ENCODE measurements at places on chromosomes 6 and 20.
A peak's percentile ranks its signal among the peaks of the same experiment; 100 is the strongest.

GRCh38 chr20:63558804-63559484 is 5.0 kb downstream of the FNDC11 start:
- no peak for DNase-seq

GRCh38 chr6:127950566-127951145 is 49.8 kb upstream of the THEMIS start:
- no peak for DNase-seq

- DNase-seq, result no peak
Observed at GRCh38 chr6:168643401-168643800, 202.4 kb downstream of the SMOC2 start.

DNA sequence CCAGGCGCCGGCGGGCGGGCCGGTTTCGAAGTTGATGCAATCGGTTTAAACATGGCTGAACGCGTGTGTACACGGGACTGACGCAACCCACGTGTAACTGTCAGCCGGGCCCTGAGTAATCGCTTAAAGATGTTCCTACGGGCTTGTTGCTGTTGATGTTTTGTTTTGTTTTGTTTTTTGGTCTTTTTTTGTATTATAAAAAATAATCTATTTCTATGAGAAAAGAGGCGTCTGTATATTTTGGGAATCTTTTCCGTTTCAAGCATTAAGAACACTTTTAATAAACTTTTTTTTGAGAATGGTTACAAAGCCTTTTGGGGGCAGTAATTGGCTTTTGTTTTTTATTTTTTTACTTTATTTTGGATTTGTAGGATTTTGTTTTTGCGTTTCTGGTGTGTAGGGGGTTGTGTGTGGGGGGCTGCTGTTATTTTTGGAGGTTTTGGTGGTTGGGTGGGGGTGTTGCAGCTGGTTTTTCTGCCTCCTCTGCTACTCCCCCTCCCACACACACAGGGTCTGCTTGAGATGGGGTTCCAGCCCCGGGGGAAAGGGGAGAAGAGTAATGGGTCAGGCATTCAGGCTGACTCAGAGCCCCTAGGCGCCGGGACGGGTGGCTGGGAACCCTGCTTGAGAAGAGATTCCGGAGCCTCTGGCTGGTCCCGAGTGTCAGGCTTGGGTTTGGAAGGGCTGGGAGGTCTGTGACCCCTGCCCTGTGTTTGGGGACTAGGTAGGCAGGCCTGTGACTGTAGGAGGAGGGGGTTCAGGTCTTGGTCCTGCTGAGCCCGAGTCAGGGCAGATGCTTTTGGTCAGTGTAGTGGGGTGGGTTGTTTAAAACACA is 2.0 kb downstream of the CEBPB start:
- peak; percentile 81 for DNase-seq

DNA sequence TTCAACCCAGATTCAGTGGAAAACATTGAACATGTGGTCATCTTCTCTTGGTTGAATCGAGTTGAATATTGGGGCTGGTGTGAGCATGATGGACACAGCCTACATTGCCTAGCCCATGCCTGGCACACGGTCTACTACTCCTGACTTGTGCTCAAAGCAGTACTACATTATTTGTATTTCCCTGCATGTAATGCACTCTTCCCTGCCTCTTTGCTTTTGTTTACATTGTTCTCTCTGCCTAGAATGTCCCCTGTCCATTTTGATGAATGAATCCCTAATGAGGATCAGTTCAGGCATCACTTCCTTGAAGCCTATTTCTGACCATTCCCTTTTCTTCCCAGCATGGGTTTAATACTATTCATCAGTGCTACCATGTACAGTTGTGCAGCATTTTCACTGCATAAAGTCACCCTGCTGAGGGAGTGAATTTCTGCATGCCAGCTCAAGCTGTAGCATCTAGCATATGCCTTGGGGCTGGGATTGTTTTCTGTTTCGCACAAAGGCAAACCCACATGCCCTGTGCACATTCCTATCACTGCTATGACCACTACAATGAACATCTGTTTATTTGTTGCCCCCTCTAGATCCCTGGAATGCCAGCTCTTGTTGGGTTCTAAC is 75.3 kb upstream of the CCN6 start:
- no peak for DNase-seq

DNA sequence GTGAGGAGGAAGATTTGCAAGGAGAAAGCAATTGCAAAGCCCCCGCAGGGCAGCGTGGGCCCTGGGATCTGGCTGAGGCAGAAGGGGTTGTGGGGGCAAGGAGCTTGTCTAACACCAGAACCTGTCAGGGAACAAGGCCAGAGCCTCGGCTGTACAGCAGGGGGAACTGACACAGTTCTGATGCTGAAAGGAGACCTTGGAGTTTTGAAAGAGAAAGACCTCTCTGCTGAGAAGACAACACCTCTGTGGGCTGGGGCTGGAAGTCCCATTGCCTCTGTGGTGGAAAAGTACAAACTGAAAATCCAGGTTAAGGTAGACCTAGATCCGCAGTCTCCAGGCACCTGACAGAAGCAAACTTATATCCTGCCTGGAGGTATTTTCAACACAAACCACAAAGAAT is 86.9 kb upstream of the CST7 start:
- DNase-seq, result no peak

DNA sequence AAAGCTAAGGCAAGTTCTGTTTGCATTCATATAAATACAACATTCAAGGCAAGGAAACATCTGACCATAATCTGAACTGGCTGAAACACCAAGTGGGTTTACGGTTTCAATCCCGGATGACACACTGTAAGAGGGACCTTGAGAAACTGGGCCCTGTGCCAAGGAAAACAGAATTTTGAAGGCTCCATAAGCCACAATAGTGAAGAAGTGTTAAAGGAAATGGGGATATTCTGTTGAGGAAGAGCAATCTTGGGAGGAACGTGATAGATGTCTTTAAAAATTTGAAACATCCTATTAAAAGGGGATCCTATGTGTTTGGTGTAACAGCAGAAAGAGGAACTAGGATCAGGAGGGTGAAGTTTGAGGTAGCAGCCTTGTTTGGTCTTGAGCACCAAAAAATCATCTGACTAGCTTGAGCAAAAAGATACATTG is 82.4 kb upstream of the TAB2 start:
- DNase-seq, result no peak

DNA sequence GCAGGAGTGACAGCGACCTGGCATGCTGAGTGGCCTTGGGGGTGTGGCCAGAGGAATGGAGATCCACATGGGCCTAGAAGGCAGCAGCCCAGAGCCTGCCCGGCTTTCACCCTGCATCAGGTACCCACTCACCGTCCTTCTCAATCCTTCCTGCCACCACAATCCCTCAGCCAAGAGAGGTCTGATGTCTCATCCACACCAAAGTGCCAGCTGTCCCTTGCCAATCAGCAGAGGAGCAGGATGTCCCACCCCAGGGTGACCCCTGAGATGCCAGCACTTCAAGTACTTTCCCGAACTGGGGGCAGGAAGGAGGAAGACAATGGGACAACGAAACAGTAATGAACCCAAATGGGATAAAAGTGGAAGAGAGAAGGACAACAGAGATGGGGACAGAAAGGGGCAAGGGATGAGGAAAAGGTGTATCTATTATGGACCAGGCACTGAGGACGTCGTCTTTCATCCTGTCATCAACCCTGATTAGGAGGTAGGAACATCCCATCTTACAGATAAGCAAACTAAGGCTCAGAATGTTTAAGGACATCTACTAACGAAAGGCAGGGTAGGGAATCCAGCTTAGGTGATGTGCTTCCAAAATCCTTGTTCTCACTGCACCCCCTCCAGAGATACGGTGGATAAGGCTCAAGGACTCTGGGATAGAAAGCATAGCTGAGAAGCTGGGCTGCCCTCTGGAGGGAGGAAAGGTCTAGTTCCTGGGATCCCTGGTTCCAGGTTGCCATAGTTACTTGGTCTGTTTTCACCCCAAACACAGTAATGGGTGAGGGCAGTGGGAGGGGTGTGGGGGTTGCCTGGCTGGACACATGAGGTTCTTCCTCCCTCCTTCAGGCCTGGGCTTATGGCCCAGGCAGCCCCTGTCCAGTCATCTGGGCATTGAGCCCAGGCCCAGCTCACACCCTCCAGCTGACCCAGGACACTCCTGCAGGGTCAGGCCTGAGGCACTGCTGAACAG is 4.5 kb upstream of the TNXB start:
- no peak for DNase-seq

DNA sequence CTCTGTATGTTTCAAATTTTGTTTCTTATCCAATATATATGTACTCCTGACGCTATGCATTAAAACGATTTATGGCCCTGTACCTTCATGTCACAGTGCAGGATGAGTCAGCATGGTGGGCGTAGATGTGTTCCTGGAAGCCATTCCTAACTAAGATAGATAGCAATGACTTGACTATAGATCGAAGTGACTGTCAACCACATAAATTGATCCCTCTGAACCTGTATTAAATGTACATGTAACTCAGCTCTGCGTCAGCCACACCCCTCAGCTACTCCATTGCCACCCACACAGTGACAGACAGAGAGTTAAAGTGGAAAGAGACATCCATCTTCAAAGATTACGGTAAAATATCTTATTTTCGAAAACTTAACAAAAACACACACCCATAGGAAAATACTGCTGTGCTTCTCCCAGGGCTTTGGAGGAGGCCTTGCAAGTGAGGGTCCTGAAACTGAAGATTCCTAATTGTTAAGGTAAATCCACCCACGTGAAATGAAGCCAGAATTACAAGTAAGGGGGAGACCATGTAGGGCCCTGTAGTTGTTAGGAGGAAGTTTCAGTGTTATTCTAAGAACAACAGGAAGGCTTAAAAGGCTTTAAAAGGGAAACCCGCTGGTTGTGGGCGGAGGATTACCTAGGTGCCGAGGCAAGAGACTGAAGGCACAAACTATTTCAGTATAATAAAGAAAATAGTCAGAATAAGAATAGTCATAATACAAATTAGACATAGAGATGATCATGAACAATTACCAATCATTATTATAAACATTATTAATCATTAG is 10.3 kb upstream of the RAD21L1 start:
- DNase-seq, result peak; percentile 15

- no peak for DNase-seq
Observed at GRCh38 chr6:85348643-85349042, 101.2 kb upstream of the NT5E start.

DNA sequence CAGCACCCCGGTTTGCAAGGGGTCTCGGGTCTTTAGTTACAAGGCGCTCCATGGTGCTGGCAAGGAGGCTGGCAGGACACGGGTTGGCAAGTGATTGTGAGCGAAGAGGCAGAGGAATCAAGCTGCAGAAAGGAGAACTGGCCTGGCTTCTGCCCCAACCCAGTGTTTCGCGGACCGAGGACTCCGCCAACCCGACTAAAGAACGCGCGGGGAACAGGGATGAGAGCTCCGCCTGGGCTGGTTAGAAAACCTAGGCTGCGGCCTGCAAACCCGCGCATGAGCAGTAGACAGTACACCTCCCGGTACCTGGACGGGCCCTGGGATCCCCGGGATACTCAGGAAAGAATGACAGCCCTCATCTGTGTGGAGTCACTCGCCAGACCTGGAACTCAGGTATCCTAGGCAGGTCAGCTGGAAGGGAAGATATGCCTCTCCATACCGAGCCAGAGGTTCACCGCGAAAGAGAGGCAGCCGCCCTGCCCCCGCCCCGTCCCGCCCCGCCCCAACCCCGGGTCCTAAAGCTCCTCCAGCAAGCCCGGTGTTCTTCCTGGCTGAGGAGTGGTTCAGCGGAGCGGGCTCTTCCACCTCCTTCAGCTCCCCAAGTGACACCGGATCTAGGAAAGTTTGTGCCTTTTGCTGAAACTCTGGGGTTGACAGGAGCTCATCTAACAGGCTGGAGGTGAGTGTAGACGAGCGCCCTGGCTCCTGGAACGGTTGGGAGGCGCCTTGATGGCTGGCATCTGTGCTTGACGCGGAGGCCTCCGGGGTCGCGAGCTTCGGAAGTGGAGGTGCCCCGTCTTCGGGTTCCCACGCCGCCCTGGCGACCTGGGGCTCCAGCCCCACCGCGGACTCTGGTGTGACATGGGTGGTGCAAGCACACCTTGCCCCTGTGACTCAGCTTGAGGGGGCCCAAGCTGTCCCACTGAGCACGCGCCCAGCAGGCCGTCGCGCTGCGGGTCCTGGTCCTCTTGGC is 1847.3 kb upstream of the DEFB115 start:
- DNase-seq, result no peak

GRCh38 chr6:81098109-81098814 is 654.2 kb downstream of the TENT5A start:
- no peak for DNase-seq

- DNase-seq, result no peak
Observed at GRCh38 chr20:34952671-34953070, 2.9 kb downstream of the GSS start.

- no peak for DNase-seq
Observed at GRCh38 chr6:45837541-45838200, 178.0 kb downstream of the CLIC5 start.

GRCh38 chr6:112525749-112526148 is 178.6 kb downstream of the RFPL4B start:
- no peak for DNase-seq

DNA sequence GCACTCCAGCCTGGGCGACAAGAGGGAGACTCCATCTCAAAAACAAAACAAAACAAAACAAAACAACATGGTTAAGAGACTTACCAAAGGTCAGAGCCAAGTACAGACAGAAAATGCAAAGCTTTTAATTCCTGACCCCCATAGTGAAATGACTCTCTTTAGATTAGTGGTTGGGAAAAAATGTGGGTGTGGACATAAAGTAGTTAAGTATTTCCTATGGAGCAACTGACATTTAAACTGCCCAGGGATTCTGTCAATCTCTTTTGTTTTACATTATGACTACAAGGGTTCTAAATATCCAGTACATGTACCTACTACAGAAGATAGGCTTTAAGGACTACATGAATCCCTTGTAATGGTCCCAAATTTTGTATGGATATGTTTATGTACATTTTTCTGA is 75.1 kb downstream of the IRAK1BP1 start:
- no peak for DNase-seq

DNA sequence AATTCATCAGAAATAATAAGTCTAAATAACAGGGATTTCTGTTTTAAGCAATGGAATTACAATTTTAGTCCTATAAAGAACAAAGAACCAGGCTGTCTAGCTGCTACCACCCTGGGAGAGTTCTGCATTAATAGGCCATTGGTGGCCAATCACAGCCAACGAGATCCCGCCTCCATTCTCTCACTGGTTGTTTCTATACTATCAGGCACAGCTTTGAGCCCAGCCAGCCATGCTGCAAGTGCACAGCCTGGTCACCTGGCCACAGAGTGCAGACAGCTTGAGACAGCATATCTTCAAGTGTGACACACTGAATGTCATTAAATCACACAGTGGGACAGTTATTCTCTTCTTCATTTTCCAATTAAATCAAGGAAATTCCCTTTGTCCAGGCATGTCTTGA is 16.1 kb upstream of the RAB22A start:
- DNase-seq, result no peak

- no peak for DNase-seq
Observed at GRCh38 chr20:15807271-15807670, 766.0 kb downstream of the KIF16B start.

DNA sequence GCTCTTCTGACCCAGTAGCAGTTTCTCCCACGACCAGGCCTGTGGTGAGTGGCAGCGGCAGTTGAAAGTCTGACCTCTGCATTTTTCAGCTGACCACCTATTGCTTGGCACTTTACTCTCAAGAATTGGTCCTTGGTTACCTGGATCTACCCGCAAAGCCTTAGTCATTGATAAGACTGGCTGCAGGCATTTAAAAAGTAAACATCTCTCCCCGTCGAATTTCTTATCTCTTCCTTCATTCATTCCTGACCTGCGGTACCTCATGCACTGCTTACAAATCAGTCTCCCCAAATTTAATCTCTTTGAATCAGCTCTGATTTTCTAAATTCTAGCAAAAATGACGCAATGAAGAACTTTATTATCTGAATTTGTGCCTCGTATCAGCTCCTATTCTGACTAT is 26.1 kb upstream of the IPCEF1 start:
- DNase-seq, result no peak

GRCh38 chr6:160258346-160259142 is at the start of gene SLC22A2:
Gene SLC22A2, minus strand, starts transcription at chr6:160258821. Its CDS starts 64 bp downstream, at chr6:160258757.
- no peak for DNase-seq

- peak; percentile 42 for DNase-seq
Observed at GRCh38 chr6:90078513-90079289, 184.4 kb downstream of the GJA10 start.

Measured in activated T-helper 9 cell treated with anti-CD3 and anti-CD28 coated beads, Interleukin-2, amount 50 U/mL, for 16 hours (primary cell).